ENCODE measurements at places on chromosomes 7 and 10.

GRCh38 chr7:136878878-136879277 is 10.4 kb downstream of the CHRM2 start:
- DNase-seq = no peak

GRCh38 chr10:126702181-126702580 is 31.7 kb upstream of the C10orf90 start:
- DNase-seq = no peak

- DNase-seq = no peak
Observed at GRCh38 chr7:149692557-149692982, 80.8 kb downstream of the ZNF467 start.

DNA sequence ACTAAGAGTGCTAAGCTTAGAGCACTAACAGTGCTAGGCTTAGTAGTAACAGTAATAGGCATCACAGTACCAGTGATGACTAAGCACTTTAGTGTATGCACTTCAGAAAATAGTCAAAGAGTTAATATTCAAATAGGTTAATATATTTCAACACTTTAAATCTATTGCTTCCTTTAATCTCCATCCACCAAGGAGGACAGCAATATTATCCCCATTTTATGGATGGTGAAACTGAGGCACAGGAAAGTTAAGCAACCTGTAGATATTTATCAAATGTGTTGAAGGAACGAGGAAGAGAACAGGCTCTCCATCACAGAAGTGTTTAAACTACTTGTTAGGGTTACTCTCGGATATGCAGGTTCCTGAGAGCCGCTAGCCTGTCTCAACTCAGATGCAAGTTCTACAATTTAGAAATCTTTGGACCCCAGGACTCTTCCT is 165.5 kb downstream of the PRKAG2 start:
- DNase-seq = no peak

- DNase-seq = no peak
Observed at GRCh38 chr7:156578578-156578940, 62.0 kb upstream of the RNF32 start.

DNA sequence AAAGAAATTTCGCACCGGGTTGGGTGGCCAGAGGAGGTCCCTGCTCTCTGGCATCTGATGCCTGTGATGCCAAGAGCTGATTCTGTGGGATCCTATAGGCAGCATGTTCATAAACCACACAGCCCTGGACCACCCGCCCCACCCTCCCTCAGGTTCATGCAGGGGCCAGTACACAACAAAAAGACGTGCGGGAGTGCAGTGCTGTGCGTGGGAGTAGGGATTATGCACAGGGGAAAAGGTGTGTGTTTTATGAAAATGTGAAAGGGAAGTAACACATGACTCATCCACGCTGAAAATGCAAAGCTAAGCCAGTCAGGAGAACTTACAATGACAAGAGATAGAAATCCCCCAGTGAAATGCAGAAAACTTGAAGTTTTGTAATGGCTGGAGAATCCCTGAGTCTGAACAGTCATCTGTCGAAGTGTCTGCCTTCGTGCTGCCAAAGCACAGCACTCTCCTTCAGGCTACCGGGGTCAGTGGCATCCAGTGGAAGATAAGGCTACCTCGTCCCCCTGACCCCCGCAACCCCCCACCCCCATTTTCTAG is 1.1 kb downstream of the KIAA1217 start:
- peak; percentile 78 for DNase-seq

- DNase-seq = no peak
Observed at GRCh38 chr10:53536322-53536721, 763.7 kb upstream of the MBL2 start.

GRCh38 chr10:42367532-42368230 is 270.7 kb downstream of the ZNF33B start:
- DNase-seq = peak; percentile 80

GRCh38 chr10:67110286-67110685 is 184.4 kb downstream of the LRRTM3 start:
- DNase-seq = no peak

DNA sequence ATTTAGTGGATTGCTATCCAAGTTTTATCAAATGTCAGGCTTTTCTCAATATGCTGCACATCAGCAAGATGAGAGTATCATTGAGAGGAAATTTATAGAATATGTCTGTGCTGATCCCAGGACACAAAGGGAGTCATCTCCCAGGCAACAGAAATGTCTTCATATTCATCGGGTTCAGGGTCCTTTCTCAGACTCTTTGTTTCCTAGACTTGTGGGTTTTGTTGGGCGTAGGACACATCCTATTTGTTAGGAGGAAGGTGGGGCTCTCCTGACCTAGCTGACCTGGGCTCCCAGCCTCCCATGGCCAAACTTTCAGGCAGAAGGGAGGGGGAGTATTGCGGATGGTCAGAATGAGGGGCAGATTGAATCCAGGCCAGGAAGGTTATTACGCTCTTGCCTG is 22.9 kb upstream of the NPS start:
- DNase-seq = no peak

GRCh38 chr7:155348806-155349205 is 51.1 kb downstream of the INSIG1 start:
- DNase-seq = no peak

- DNase-seq = no peak
Observed at GRCh38 chr10:130805635-130806030, 505.9 kb downstream of the TCERG1L start.

GRCh38 chr10:16853201-16853600 is 36.0 kb upstream of the RSU1 start:
- DNase-seq = no peak

DNA sequence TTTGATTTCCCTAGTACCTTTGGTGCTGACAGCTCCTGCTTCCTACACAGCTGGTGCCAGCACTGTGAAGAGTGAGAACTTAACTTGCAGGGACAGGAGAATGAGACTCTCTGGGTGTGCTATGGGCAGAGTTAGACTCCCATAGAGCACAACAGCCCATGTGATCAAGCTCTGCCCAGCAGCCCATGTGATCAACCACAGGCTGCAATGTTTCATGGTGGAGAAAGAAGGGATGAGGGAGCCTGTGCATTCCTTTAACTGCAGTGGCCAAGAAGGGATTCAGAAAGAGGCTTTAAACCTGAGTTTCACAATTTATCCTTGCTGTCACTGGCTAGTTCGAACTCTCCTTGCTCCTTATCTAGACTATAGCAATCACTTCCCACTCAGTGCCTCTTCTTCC is 10.0 kb upstream of the MEST start:
- DNase-seq = no peak

DNA sequence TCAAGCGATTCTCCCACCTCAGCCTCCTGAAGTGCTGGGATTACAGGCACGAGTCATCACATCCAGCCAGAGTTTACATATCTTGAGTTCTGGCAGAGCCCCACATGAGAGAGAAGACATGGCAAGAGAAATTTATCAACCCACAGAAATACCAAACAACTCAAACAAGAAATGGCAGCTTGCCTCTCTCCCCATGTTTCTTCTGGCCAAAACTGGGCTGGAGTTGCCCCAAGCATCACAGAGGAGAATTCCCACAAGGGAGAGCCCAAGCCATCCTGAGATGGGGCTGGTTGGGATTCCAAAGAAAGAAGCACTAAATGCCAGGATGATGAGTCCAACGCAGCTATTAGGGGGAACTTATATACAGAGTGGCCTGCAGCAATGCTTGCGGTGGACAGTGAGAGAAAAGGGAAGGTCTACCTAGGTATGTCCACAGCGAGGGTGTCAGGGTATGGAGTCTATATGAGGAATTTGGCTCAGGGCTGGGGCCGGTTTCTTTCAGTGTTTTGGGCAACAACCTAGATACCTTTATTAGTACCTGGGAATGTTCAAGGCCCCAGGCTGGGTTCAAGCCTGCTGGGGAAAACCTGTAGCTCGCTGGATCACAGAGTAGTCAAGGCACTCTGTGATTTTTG is 14.5 kb upstream of the PAX4 start:
- DNase-seq = no peak

- DNase-seq = no peak
Observed at GRCh38 chr7:31307972-31308371, 32.6 kb downstream of the NEUROD6 start.

GRCh38 chr7:17548014-17548653 is 249.7 kb downstream of the AHR start:
- DNase-seq = no peak

GRCh38 chr10:63702092-63702491 is 180.9 kb downstream of the REEP3 start:
- no peak for DNase-seq

GRCh38 chr10:11886851-11887250 is 63.7 kb downstream of the PROSER2 start:
- peak; percentile 56 for DNase-seq

DNA sequence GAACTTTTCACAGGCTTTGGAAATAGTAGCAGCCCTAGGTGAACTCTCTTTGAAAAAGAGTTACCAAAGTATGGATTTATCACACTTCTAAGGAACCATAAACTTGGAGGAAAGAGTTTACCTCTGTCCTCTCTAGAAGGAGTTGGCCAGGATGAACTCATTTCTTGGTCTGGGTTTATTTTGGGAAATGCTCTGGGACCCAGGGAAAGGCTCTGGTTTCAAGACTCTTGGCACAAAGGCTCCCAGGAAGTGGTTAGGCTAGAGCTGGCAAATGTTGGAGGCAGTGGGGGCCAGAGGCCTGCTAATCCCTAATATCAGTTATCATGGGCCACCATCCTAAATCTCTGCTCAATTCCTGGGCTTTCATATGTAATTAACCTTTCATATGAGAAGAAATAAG is 36.3 kb upstream of the CDK6 start:
- DNase-seq = no peak

DNA sequence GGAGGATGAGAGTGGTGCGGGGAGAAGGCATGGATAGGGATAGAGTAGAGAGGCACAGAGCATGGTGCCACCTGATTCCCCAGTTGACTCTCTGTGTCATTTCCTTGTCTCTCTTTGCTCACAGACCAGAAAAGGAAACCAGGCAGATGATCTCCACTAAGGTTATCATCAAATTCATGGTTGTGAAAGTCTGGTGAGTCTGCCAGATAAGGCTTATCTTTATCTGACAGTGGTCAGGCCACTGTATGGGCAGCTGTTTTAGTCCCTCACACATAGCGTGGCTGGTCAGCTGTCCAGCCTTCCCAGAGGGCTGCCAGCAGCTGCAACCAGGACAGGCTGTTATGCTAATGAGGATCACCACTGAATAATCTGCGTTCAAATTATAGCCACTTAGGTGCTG is 99.0 kb downstream of the ADRA2A start:
- no peak for DNase-seq

DNA sequence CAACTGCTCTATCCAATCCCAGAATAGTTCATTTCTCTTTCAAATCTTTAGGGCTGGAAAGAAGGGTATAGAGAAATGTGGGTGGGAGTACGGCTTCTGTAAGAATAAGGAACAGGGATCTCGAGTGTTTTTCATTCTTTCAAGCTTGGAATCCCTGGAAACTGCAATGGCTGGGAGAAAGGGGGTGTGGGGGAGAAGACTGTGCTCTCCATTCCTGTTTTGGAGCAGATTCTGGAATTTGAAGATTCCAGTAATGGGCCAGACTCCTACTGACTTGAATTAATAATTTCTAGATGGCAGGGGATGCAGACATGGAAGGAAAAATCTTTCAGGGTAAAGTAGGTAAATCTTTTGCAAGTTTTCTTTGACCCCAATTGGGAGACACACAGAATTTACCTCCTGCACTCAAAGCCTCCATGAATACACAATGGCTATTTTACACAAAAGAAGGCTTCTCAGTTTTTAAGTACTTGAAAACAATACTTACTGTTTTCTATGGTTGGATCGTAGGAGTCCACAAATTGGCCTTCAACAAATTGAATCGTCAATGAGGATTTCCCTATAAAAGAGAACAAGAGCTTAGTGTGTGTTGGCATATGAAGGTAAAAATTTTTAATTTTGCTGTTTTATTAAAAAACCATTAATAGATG is 29.1 kb downstream of the RHEB start:
- DNase-seq = no peak

DNA sequence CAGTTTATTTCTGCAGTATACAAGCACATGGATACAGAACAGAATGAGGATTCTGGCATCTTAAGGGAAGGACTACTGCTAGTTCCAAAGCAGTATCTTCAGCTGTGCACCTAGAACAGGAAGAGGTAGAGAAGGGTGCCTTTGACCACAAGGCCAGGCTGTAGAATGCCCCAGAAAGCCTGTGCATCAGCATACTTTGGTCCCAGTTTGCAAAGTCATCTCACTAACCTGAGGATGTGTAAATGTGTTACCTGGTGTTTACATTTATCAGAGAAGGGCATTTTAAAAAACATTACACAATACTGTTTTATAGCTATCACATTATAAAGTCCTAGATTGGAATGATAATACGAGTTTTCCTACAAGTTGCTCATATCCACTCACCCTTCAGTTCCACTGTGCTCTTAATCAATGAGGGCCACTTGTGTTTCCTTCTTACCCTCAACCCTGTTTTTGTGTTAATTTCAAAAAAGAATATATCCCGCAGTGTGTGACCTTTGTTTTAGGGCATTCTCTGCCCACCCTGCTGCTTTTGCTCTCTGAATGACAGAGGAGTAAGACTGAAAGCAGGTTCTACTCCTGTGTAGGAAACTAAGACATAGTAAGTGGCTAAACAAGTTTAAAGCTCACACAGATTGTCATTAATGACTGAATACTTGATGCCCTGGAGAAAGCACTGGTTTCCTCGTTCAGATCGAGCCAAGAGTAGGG is 3.4 kb downstream of the SLC35G1 start:
- no peak for DNase-seq

Measured in GM10248 (cell line).